ENCODE measurements at places on chromosomes 7 and 10.

- peak; percentile 68 for DNase-seq
Measured at GRCh38 chr7:18993933-18994668, 123.3 kb downstream of the TWIST1 start.

DNA sequence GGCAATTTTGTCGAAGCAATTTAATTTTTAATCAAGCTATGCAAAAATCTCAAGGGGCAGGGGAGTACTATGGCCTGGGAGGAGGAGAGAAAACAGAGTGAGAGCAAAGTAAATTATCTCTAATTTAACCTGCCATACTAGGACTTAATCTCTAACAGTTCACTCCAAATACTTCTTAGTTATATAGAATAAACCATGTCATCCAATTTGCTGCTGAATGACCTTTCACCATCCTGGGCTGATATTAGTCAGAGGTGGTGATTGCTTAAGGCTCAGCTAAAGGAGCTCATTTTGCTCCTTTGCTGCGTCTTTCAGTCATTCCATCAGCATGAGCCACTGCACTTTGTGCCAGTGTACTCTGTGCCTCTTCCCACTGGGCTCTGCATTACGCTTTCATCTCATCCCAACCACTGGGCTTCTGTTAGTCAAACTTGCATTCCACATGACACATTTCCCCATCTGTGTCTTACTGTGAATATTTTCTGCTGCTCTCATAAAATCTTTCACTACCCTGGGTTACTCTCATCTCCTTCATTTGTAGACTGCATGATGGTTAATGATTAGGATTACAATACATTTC, 84.3 kb downstream of the CD36 start:
- DNase-seq, result peak; percentile 99

DNA sequence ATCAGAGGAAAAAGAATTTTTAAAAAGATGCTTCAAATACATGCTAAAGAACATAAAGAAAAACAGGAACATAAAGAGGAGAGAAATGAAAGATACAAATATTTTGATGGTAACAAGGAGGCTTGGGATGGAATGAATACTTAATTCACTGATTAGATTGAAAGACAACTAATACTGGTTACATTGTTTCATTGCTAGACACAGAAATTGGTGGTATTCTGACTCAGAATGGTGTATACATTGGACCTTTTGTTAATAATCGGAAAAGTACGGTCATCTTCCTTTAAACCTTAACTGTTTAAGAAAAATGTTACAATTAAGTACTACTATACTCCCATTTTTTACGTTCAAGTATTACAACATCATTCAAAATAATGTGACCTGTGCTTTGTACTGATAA, 567.5 kb downstream of the PARD3 start:
- no peak for DNase-seq

DNA sequence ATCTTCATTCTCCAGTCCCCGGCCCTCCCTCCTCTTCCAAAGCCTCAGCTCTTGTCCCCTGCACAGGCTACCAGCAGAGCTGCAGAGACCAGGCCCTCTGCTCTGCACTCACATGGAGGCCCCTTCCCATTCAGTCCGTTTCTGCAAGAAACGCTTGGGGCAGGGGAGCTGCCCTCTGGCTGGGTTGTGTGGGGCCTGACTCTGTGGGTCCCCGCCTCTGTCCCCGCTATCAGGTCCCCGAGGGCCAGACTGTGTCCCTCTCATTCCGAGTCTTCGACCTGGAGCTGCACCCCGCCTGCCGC, 1.5 kb downstream of the PCOLCE start:
- DNase-seq, result no peak

- no peak for DNase-seq
Measured at GRCh38 chr7:57384380-57384779, 65.6 kb upstream of the ZNF716 start.

GRCh38 chr10:65769828-65770227, 1156.0 kb upstream of the LRRTM3 start:
- DNase-seq, result peak; percentile 2

- no peak for DNase-seq
Measured at GRCh38 chr7:87797395-87797794, 78.8 kb downstream of the SLC25A40 start.

DNA sequence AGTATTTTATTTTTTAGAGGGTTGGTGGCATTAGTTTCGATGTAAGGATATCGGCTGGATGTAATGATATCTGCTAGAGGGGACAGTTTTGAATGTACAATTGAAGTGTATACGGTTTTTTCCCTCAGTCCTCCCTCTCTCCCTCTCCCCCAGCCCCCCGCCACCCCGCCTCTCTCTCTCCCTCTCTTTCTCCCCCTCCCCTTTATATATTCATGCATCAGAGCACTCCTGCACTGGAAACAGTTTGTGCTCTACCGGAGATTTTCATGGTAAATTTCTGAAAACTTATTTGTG, 1.6 kb downstream of the GLCCI1 start:
- no peak for DNase-seq

DNA sequence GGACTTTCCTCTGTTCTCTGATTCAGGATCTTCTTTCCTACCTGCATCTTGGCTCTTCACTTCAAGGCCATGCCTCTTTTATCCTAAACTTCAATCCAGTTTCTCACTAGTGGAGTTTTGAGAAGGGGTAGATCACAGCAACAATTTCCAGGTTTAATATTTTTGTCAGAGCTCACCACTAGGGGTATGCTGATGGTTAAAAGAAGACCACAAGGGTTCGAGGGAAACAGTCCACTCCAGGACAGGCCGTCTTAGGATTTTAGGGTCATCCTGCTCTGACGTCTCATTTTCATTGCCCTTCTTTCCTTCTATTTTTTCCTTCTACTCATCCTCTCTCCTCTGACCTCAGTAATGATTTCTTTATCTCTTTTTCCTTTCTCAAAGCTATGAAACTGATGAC, 11.3 kb downstream of the STAG3 start:
- DNase-seq, result no peak

DNA sequence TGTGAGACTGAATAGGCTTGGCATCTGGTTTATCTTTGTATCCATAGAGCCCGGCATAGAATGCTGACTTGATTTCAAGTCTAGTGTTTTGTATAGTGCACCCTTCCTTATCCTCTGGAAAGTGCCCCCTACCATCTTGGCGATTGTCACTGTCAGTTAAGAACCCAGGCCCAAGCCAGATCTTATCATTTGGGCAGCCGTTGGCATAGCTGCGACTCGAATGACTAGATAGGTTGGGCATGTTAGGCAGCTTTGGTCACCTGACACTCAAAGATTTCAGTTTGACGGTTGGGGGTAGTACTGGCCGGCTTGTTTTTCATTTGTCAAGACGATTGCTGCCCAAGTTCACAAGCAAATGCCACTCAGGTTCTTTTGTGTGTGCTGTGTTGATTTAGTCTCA, 6.6 kb downstream of the NIPSNAP2 start:
- no peak for DNase-seq

- DNase-seq, result peak; percentile 15
Measured at GRCh38 chr10:71623098-71623985, 96.2 kb downstream of the C10orf105 start.

DNA sequence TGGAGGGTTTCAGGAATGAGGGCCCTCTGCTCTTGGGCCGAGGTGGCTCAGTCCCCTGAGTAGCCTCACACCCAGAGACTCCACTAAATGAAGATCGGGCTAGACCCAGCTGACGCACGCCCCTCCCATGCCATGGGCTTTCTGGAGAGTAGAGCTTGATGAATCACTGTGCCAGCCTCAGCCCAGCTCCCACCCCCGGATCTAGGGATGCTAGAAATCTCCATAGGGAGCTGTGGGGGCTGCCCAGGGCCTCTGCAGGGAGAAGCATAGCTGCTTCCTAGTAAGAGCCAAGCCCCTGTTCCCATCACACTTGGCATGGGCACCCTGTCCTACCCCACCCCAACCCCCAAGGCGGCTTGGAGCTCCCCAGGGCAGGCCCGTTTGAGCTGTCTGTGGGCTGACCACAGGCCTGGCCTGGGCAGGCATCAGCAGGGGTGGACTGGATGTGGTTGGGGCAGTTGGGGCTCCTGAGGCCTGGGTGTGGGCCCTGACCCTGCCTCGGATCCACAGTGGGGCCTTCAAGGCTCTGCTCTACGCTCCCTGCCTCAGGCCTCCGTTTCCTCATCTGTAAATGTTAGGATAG, 121.2 kb downstream of the ZMIZ1 start:
- peak; percentile 76 for DNase-seq

GRCh38 chr7:95421847-95422444, 12.9 kb downstream of the PON2 start:
- no peak for DNase-seq

DNA sequence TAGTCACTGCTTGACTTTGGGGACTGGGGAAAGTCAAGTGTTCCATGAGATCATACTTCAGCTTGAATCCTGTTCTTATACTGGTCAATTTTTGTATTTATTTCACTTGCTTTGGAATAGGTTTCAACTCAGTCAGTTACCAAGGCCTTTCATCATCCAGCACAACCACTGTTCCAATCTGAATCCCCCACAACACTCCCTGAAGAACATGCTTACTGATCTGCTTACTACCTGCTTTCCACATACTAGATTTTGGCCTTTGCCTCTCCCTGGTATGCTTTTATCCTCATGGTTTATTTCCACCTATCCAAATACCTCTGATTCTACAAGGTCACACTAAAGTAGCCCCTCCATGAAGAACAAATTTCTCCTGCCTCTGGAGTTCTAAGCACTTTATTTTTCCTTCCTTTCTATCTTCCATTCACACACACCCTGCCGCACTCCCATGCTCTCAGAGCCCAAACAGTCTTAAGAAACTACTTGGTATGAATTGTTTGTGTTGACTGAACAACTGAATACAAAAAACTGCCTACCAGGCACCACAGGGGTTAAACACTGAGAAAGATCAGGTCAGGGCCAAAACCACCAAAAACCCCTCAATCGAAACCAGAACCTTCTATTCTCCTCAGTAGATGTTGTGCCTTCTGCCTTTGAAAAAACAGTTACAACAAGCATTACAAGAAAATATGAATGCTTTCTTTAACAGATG, 178.1 kb downstream of the AVL9 start:
- no peak for DNase-seq
